ENCODE measurements at places on chromosomes 12 and 14. TPM values are rescaled to one million over a fixed set of nuclear protein-coding genes. Genes with fewer than 3 reads are reported as not detected.

GRCh38 chr14:100828031-100828769, 2.3 kb downstream of the MEG3 start:
- DNase-seq = no peak

- DNase-seq = no peak
Measured at GRCh38 chr14:36505892-36506731, 13.9 kb downstream of the NKX2-1 start.

DNA sequence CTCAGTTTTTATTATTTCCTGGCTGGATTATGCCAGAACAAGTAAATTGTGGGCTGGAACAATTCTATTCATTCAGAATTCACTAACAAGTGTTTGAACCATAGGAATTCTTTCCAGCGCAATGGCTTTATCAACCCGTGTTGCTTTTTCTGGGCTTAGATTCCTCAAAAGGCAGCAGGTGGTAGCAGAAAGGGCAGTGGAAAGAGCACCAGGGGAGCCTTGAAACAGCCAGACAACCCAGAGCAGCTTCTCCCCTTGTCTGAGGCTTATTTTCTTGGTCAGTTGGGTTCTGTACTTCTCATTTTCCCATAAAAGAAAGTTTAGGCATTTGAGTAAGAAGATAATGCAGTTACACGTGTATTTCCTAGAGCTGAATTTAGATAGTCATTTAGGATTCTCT, 130.7 kb downstream of the OTOGL start:
- DNase-seq = no peak

The KLRD1 gene
- not detected for total RNA-seq

DNA sequence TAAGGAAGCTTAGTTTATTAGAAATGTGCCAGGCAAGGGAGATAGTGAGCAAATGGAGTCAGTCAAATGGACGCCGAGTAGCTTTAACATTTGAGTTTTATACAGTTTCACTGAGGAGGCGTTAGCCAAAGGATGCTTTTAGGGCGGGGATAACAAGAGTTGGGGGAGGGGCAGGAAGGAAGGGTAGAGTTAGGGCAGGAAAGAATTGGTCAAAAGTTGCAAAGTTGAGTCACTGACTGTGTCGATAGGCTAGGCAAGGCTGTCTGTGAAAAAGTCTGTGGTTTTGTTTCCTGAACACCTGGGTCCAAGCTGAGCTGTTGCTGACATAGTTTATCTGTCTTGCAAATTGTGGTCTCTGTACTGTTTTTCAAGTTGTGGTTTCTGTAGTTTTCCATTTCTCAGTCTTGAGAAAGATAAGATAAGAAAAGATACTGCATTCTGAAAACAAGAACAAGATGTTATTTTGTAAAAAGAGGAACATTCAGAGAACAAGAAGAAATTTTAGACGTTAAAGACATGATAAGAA, 62.6 kb upstream of the RESF1 start:
- DNase-seq = no peak

All from MG63 (cell line).